ENCODE measurements at places on chromosomes 6 and 20.

GRCh38 chr6:34523441-34524206 is 32.5 kb downstream of the SPDEF start:
- no peak for DNase-seq

GRCh38 chr20:47508278-47508677 is 6.6 kb downstream of the NCOA3 start:
- DNase-seq, result no peak

- no peak for DNase-seq
Observed at GRCh38 chr6:66328200-66328599, 621.2 kb upstream of the EYS start.

- no peak for DNase-seq
Observed at GRCh38 chr20:11499101-11499634, 418.5 kb upstream of the BTBD3 start.

GRCh38 chr20:25856256-25856884 is 159.7 kb upstream of the ZNF337 start:
- DNase-seq, result no peak

DNA sequence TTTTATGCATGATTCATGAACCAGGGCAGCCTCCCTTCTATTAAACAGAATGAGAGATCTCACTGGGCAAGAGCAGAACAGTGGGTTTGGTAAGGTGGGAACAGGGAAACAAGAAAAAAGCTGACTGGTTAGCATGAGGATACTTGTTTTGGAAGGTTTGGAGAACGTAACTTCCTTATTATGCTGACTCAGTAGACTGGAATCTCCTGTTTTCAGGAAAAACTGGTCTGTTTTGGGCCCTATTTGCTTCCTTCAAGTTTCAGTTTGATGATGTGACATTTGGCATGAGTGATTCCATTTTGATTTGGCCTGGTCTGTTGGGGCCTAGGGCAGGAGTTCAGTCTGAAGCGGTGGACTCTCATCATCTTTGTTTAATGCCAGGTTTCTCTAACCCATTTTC is 172.0 kb downstream of the MYLK4 start:
- DNase-seq, result no peak

DNA sequence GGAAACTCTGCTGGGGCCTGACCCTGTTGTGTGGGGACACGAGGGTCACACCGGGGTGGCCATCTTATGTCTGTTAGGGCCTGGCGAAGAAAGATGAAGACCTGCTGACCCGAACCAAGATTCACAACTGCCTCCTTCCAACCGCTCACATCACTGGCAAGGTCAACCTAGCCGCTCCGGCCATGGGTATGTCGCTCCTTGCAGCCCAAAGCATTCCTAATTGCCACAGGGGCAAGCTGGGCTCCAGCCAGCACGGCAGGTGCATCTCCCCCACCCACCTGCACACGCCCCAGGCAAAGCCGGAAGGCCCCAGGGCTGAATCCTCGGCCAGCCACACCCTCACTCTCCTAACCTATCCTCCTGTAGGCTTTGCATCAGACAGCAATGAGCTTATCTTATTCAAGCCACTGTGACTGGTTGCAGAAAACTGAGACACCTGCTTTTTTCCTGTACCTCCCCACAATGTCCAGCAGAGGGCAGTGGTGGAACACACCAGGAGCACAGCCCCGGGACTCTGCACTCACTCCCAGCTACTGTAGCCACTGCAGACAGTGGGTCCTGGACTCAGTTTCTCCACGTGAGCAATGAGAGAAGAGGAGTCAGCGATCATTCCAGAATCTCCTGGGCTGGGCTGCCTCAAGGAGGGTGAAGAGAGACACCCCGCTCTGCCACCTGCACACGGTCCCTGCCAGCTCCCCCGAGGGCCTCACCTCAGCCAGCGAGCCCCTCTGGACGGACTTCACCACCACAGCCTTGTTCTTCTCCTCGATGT is 170.2 kb downstream of the PREX1 start:
- DNase-seq, result peak; percentile 27

- DNase-seq, result no peak
Observed at GRCh38 chr6:155708100-155708499, 252.5 kb upstream of the NOX3 start.

- no peak for DNase-seq
Observed at GRCh38 chr20:17172836-17173516, 53.9 kb upstream of the PCSK2 start.

- DNase-seq, result no peak
Observed at GRCh38 chr6:53391170-53391569, 42.4 kb upstream of the ELOVL5 start.
